ENCODE measurements at places on chromosomes 1 and 21.

GRCh38 chr1:43651902-43652301 lies 2.0 kb downstream of the KDM4A start:
- DNase-seq = no peak

- peak; percentile 58 for DNase-seq
Observed at GRCh38 chr1:156608036-156608674, 6.9 kb upstream of the GPATCH4 start.

DNA sequence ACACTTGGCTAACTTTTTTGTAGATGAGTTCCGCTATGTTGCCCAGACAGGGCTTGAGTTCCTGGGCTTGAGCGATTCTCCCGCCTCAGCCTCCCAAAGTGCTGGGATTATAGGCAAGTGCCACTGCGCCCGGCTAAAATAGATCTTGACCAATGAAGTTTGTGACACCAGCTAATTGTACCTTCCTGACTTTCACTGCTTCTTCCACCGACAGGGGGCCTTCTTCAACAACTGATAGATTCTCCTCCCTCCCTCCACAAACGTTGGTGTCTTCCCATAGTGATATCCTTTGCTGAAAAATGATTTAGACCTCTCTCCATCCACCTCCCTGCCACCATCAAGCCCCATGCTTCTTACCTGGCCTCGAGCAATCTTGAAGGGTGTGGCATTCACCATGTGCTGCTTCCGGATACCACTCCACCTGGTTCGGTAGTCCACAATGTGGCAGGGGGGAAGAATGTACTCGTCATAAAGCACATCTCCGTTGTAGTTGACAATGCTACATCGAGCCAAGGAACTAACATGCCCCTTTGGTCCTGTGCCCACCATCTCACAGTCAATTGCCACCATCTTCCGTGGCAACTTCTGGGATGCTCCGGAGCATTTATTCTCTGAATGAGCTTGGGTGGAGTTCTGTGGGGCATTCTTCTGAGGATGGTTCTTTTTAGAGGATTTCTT lies 1.6 kb upstream of the METTL25B start:
- DNase-seq = peak; percentile 22

- DNase-seq = peak; percentile 33
Observed at GRCh38 chr21:44337941-44338895, 972 bp downstream of the CFAP410 start.

- no peak for DNase-seq
Observed at GRCh38 chr21:27292229-27292628, 325.3 kb upstream of the ADAMTS5 start.

- no peak for DNase-seq
Observed at GRCh38 chr1:215497528-215497927, 69.6 kb upstream of the KCTD3 start.

DNA sequence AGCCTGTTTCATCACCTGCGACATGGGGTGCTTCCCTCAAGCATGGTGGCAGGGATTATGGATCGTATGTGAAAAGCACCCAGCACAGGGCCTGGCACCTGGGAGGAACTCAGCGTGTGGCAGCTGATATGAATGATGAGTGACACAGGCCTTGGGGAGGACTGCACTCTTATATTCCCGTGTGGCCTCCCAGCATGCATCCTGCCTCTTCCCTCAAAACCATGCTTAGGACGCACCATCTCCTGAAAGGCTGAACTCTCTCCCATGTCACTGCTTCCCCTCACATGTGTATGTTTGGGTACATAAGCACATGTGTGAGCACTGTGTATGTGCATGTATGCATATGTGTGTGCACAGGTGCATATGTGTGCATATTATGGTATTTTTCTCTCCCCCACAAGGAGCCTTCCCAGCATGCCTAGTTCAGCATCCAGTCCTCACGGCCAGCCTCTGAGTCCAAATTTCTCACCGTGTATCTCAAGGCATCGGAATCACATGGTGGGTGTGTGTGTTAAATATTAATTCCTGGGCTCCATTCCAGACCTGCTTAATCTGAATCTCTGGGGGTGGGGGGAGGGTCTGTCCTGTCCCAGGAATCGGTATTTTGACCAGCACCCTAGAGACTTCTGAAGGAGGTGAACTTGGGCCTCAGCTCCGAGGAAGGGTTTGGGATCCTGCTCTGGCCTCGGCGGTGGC lies 12.8 kb downstream of the MYOM3 start:
- no peak for DNase-seq

GRCh38 chr21:41774467-41775148 lies 7.8 kb upstream of the RIPK4 start:
- DNase-seq = no peak

- DNase-seq = no peak
Observed at GRCh38 chr1:248814351-248814750, 11.4 kb downstream of the SH3BP5L start.

GRCh38 chr1:20719261-20719660 lies 1.5 kb upstream of the KIF17 start:
- DNase-seq = no peak

DNA sequence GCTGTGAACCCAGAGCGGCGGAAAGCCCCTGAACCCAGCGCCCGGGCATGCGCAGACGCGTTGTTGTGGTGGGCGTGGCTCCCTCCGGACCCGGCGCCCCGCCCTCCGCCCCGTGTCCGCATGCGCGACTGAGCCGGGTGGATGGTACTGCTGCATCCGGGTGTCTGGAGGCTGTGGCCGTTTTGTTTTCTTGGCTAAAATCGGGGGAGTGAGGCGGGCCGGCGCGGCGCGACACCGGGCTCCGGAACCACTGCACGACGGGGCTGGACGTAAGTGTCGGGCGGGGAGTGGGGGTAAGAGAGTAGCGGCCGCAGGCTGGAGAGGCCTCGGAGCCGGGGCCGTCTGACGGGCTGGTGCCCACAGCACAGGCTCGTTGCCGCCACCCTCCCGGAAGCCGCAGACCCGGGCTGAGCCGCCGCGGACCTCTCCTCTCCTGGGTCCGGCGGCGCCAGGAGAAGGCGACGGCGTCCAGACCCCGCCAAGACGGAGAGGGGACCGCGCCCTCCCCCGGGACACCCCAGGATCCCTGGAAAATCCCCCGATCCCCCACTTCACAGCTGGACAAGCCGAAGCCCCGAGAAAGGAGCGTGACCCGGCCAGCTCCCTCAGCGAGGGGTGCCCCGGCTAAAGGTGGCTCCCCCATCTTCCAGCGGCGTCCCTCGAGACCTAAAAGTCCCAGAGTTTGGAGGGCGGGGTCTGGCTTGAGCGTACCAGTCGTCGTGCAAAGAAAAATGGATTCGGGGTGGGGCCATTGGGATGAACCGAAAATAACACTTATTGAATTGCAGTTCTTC lies at the start of gene TMEM50A:
Gene TMEM50A (plus strand): TSS at position 147 of the 794 bp plus-strand sequence. CDS start 2,153 bp downstream, outside the sequence.
- DNase-seq = peak; percentile 85

- no peak for DNase-seq
Observed at GRCh38 chr1:205600085-205600484, 31.7 kb downstream of the ELK4 start.

DNA sequence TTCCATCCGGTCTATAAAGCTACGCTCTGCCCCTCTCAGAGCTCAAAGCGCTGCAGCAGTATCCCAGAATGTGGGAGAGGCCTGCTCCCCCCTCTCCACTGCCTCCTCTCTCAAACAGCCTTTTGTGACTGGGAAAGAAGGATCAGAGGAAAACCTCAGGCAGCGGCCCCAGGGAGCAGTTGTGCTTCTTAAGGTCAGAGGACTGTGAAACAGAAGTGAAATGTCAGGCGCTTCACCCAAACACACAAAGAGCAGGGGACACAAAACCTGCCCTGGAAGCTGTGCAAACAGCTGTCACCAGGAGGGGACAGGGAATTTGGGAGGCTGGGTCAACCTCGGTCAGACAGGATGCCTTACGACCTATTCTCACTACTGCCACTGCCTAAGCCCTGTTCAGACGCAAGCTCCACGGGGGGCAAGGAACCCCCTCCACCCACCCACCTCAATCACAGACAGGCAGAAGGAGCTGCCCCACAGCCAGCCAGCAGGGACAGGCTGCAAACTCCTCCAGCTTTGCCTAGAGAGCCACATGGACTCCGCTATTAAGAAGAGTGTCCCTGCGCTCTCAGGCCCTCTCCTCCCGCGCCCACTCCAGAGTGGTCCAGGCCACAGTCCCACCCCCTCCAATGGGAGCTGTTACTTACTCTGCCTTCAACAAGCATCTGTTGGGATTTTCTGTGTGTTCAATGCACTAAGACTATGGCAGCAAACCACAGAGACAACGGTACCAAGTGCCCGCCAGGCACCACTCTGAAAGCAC lies 14.6 kb downstream of the SSBP3 start:
- no peak for DNase-seq

DNA sequence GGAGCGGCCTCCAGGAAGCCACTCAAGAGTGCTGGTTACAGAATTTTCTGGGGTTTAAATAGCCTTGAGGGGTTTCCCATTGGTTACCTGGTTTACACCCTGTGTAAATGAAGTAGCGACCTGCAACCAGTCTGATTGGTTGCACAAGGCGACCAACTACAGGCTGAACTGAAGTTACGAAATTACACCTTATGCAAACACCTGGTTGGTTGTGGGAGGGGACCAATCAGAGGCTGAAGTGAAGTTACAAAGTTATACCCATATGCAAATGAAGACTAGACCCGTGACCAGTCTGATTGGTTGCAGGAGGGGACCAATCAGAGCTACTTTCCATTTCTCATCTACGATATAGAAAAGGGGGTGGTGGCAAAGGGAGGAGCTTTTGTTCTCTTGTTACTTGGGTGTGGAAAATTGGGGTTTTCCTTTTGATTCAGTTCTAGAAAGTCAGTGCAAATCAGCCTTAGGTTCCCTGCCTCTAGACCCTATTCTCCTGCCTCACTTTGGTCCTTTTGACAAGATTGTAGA lies 22.2 kb upstream of the C1orf174 start:
- DNase-seq = no peak

DNA sequence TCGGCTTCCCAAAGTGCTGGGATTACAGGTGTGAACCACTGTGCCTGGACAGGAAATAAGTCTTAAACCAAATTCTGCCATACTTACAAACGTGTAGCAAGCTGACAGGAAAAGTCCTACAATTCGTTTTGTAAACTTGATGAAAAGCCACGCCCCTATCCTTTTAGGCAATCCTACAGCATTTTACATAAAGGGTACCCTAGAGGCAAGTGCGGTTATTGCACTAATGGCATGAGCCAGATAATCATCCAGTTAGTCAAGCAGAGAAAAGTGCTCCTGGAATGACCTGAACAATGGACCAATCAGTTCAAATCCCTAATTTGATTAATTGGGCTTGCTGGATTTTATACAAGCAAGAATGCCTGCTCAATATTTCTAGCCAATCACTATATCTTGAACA lies 338.2 kb downstream of the KIF26B start:
- DNase-seq = no peak

DNA sequence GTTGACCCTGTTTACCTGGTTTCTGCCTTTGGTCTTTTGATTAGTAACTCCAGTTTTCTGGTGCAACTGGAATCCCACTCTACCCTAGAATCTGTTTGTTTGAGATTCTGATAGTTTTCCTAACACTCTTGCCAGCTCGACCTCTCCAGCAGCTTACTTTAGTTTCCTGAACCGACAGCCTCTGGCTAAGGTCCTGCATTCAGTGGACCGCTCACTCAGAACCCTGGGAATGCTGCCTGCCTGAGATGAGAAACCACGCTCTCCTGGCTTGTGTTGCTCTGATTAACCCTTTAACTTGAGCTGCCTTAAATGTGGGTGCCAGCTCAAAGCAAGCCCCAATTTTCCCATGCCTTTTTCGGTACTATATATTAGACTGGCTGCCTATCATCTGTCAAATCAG lies 45.3 kb upstream of the SIPA1L2 start:
- DNase-seq = no peak

DNA sequence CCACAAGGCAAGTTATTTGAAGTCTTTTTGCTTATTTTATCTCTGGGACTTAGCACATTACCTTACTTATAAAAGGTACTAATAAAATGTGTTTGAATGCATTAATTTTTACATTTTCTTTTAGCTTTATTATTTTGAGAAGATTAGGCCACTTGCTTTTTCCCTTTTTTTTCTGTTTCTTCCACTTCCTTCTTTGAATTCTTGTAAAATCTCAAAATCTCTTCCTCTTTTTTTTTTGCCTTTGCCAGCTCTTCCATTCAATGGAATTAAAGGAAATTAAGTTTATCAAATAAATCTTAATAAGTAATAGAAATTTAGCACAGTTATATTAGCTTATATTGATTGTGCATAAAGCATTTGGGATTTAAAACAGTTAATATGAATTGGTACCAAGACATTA lies 260.9 kb downstream of the SRGAP2C start:
- no peak for DNase-seq

DNA sequence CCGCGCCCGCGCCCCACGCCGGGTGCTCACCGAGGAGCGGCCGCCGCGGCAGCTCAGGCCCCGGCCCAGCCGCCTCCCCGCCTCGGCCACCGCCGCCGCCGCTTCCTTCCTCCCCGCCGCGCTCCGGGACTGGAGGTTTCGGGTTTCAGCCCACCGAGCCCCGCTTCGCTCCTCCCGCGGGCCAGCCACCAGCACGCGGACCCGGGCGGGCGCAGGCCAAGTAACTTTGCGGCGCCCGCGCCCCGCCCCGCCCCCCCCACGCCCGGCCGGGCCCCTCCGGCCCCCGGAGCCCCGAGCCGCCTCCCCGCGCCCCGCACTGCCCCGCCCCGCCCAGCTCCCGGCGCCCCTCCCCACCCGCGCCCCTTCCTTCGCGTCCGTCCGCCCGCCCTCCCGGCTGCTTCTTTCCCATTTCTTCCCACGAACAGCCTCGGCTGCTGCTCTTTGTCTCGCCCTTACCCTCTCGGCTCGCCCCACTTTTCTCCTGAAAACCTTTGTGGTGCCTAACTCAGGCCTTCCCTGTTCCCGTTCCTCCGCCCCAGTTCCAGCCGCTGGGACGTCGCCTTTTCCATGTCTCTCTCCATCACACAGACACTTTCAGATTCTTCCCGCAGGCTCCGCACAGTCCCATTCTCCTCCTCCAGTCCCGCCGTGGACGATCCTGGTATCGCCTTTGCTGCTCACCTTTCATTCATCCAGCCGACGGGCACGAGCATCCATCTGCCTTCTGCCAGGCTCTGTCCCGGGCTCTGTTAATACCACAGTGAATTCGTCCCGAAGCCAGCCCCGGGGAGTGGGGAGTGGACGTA lies at the start of gene GPR161:
Gene GPR161 (minus strand): TSS at position 222 of the 806 bp plus-strand sequence. CDS start 32,080 bp downstream, outside the sequence.
- DNase-seq = no peak

DNA sequence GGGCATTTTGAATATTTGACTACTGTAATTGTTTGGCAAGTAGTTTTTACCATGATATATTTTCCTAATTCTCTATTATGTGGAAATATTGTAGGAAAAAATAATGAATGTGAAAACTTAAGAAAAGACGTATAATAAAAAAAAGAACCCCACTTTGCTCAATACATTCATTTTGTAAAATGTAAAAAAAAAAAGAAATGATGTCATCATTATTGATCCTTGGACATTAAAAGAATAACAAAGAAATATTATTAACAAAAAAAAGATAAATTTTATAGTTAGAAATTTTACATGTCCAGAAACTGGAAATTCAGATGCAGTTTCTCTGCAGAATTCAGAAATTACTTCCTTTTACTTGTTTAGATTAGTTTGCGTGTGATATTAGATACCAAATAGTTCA lies 5.2 kb downstream of the GIPC2 start:
- no peak for DNase-seq

GRCh38 chr1:79197421-79197820 lies 190.9 kb upstream of the ADGRL4 start:
- no peak for DNase-seq

- no peak for DNase-seq
Observed at GRCh38 chr1:208145167-208145566, 99.0 kb downstream of the PLXNA2 start.

- DNase-seq = peak; percentile 23
Observed at GRCh38 chr1:44609412-44609767, 64.9 kb downstream of the TMEM53 start.

GRCh38 chr1:152968248-152968647 lies 2.2 kb upstream of the SPRR4 start:
- no peak for DNase-seq

GRCh38 chr1:101463195-101463594 lies 226.4 kb downstream of the S1PR1 start:
- DNase-seq = no peak

All from effector CD4-positive, alpha-beta T cell (primary cell).